ENCODE measurements at places on chromosomes 2 and 18. TPM values are rescaled to one million over a fixed set of nuclear protein-coding genes. Genes with fewer than 3 reads are reported as not detected.

The STARD6 gene
- not detected for total RNA-seq

The RAPH1 gene
- 14.6 TPM for total RNA-seq

The SLC11A1 gene
- total RNA-seq = not detected

The ANO7 gene
- total RNA-seq = 0.15 TPM

The SULT1C2 gene
- total RNA-seq = not detected

The MYOM1 gene
- total RNA-seq = 0.91 TPM

The G6PC2 gene
- total RNA-seq = not detected

The LCT gene
- total RNA-seq = not detected

The SH3RF3 gene
- total RNA-seq = 6.1 TPM
